ENCODE measurements at places on chromosomes 12 and 14.
A peak's percentile ranks its signal among the peaks of the same experiment; 100 is the strongest.

- no peak for DNase-seq
These were observed 25.5 kb downstream of the SPTLC2 start for GRCh38 chr14:77590845-77591485.

DNA sequence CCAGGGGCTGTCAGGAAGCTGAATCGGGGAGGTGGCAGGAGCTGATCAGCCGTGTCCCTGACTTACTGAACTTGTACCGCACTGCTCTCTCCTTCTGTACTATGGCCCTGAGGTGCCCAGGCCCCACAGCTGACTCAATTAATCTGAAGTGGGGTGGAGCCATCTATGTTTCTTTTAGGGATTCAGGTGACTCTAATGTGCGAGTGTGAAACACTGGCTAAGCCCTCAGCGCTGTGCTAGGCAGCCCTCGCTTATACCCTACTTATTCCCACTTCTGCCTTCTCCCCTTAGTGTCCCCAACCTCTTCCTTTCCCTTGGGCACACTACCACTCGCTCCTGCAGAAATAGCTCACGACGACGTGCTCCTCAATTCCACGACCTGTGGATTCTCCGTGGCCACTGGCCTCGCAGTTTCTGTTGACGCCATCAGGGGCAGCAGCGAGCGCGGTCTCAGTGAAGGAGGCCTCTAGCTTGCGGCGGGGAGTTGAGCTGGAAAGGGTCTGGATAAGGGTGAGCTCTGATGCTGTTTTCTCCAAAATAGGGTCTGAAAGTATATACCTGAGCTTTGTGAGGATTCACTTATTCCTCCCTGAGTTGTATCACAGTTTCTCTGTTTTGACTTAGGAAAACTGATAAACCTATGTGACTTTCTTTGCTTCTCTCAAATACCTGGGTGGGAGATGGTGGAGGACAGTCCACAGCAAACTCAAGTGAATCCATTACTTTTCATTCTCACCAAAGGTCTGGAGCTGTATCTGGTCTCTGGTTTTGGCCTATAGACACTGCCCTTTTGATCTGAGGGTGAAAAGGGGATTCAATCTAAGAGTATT, 167.6 kb downstream of the SLC41A2 start:
- peak; percentile 65 for DNase-seq

DNA sequence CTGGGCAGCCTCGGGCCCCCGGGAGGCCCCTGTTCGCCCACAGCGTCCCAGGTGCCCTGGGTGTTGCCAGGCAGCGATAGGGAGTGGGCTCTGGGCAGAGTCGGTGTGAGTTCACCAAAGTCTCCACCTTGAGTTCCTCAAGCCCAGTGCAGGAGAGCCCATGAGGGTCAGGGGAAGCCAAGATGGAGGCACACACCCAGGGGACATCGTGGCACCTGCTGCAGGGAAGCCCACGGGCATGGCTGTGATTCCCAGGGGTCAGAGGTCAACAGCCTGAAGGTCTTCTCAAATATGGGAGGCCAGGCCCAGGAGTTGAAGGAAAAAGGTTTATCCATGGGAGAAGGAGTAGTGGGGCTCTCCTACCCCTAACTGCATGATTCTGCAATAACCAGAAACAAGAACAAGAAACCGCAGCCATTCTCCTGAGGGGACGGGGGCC, 148.8 kb downstream of the ADGRD1 start:
- DNase-seq = peak; percentile 38

- no peak for DNase-seq
These were observed 2.5 kb upstream of the SALL2 start for GRCh38 chr14:21528381-21529348.

GRCh38 chr12:88658009-88658408, 77.7 kb upstream of the KITLG start:
- DNase-seq = no peak

DNA sequence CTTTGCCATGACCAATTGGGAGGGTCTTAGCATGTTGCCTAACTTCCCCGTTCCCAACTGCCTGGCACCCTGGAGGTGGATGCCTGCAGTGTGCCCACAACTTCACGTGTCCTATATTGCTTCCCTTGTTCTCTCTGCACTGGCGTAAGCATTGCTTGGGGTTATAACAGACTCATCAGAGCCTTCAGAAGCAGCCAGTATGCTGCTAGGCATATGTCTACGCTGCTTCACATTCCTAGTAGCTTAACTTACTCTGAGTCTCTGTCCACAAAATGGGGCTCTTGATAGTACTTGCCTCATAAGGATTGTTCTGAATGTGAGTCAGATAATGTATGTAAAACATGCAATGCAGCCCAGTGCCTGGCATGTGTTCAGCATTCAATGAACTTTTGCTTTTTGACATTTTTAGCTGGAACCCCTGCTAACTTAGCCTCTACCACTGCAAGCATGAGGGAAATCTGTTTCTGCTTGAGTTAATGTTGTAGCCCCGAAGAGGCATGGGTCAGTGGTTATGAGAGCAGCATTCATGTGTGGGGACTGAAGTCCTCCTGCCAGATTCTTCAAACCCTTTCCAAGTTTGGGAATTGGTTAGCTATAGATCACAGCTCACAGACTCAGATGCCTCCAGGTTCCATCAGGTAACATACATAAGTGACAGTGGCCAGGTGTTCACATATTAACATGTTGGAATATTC, 2.8 kb downstream of the SLC5A8 start:
- no peak for DNase-seq

GRCh38 chr14:35254736-35255135, 37.4 kb upstream of the PSMA6 start:
- no peak for DNase-seq

GRCh38 chr14:56812364-56813141, 2.3 kb upstream of the OTX2 start:
- DNase-seq = no peak

DNA sequence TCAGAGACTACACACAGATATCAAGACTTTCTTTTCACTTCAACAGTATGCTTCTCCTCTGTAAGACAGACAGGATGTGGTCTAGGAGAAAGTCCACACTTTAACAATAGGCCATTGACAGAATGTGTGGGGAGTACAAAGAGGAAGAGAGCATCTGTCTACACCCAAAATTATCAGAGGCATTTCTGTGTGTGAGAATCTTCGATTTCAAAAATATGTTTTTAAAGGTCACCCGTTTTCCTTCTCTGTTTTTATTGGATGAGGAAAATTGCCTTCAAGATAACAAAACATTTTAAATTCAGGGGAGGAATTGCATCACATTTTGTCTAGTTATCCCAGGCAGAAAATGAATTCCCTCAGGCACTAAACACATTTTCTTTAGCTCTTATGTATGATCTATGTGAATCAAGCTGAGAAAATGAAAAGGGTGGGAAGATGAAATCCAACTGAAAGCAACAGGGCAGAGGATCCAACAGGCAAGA, 16.4 kb downstream of the NAV3 start:
- DNase-seq = no peak

GRCh38 chr12:60231303-60231702, 635.5 kb downstream of the SLC16A7 start:
- DNase-seq = no peak
